NCI-H510A (cell line): ENCODE measurements at places on chromosomes 2 and 18.

- DNase-seq: no peak
Observed at GRCh38 chr2:70685771-70686171, 82.2 kb downstream of the ADD2 start.

DNA sequence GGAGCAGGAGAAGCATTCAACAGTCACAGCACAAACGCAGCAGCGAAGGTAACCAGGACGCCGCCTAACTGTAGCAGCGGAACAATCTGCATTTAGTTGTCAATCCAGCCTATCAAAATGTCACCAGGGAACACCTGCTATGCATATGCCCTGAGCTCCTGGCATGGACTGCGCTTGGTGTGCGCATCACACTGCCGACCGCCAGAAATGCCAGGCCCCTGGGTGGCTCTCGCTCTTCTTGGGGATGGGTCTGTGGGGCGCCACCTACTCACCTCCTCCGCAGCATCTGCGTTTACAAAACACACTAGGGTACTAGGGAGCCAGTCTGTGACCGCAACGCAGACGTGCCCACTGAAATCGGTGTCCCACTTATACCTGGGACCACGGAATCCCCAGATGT is 31.7 kb downstream of the ZNF516 start:
- DNase-seq: no peak

DNA sequence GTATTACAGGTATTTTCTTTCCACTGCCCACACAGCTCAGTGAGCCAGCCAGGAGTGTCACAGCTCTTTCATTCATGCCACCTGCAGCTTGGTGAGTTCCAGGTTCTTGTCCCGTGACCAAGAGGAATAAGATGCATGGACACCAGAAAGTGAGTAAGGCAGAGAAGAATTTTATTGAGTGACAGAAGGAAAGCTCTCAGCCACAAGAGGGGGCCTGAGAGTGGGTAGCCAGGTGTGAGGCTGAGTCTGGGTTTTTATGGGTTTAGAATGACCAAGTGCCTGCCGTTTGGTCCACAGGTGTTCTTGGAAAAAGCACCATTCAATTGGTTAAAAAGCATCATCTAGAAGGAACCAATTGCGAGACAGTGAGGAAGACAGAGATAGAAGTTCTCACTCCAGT is 1097.1 kb upstream of the SLC39A10 start:
- no peak for DNase-seq

DNA sequence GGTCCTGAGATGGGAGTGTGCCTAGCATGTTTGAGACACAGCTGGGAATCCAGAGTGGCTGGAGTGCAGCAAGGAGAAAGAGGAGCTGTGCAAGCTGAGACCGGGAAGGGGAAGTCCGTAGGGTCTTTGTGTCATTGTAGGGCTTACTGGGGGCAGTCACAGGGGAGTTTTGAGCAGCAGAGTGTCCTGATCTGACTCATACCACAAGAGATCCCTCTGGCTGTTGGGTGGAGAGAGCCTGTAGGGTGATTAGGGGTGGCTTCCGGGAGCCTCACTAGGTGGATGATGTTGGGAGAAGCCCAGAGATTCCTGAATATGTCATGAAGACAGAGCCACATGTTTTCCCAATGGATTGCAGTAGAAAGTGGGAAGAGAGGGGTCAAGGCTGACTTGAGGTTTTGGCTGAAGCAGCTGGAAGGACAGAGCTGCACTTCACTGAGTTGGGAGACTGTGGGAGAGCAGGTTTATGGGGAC is 30.9 kb downstream of the FHOD3 start:
- no peak for DNase-seq

GRCh38 chr2:205706769-205707381 is 24.6 kb downstream of the NRP2 start:
- DNase-seq: peak; percentile 56

GRCh38 chr2:79512442-79513401 is at the start of gene CTNNA2:
Gene CTNNA2, plus strand, starts transcription at chr2:79513051.
- DNase-seq: peak; percentile 98

DNA sequence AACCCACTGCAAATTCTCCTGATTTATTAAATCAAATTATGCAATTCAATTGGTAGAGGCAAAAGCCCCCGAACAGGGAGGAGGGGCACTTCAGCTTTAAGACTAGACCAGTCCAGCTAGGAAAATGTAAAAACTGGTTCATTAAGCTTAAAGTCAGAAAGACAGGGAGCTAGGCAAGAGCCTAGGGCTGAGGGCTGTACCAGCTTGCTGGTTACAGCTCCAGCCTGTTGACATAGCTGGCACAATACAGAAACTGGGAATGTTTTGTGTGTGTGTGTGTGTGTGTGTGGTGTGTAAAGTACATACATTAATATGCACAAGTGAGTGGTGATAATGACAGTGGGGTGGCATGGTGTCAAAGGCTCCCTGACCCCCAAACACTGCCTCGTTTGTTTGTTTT is 307.0 kb upstream of the CELF4 start:
- DNase-seq: no peak

- no peak for DNase-seq
Observed at GRCh38 chr2:18186816-18187613, 308.5 kb downstream of the KCNS3 start.

DNA sequence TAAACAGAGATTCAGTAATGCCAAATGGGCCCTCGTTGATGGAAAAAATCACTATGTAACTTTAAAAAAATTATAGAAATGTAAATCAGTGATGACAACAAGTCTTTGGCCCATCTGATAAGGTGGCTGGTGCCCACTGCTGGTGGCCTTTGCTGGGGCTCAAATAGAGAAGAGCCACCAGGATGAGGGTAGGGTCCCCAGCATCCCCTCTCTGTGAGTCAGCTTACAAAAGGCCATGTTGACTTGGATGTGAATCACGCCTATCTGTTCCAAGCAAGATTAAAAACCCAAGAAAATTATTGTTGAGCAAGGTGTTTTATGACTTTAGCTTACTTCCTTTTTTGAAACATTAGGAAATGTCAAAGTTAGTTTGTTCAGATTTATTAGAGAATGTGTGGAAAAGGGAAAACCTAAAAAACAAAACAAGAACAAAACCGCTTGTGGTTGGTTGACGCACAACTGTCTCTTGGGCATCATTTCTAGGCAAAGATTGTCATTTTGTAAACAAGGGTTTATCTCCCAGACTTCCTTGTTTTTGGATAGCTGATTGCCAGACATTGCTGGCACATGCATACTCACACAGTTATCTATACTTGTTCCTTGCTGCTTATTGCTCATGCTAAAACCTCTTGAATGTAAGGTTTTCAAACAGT is 53.7 kb upstream of the ZNF396 start:
- DNase-seq: no peak

- DNase-seq: peak; percentile 67
Observed at GRCh38 chr18:32019251-32019948, 775 bp downstream of the RNF125 start.

DNA sequence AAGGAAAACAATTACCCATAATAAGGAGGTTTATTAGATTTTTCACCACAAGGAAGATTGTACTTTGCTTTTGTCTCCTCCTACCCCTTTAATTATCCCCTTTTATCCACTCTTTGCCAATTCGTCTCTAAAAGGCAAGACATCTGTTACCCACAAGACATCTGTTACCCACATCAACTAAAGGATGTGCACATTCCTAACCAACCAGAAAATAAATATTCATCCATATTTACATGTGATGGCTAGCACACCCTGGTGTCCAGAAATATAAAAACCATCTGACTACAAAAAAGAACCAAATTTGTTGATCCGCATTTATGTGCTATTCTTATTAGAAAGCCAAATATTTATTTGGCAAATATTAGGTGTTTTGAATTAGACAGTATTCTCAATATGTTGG is 35.7 kb downstream of the ACVR1C start:
- DNase-seq: no peak

DNA sequence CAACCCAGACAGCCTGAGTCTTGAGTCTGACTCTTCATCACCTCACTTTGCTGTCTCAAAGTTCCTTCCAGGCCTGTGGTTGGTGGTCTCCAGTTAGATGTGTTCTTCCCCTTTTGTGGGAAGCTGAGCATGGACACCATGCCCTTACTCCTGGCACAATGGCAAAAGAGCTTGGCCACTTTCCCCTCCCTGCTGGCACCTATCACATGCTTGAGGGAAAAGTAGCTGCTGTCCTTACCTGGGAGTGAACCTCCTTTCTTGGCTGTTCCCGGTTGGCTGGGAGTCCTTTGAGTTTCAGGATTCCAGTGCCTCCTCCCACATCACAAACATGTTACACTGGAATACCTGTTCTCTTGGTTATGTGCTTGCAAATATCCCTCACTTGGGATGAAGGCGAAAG is 97.8 kb downstream of the GATA6 start:
- no peak for DNase-seq

GRCh38 chr2:187580462-187581124 is 26.4 kb upstream of the TFPI start:
- no peak for DNase-seq

DNA sequence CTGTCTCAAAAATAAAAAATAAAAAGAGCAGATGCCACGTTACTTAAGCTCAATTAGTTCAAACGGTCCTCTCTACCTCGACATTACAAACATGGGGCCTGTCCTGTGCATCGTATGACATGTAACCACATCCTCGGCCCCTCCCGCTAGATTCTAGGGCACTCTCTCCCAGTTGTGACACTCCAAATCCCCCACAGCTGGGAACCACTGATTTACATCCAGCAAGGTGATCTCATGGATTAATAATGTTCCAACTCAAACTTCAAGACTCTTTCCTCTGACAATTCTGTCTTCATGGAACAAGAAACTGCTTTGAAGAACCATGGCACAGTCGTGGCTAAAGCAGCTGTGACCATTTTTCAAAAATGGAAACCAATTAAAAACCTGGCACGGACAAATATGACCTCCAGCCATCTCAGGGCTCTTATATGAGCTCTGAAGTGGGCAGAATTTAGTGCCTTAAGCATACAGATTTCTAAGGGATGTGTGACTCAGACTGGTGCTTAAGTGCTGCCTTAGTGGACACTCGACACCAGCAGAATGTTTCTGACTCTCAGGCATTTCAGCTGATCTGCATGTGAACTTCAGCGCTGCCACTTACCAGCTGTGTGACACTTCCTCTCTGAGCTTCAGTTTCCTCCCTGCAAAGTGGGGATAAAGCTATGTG is 31.7 kb upstream of the ASAP2 start:
- DNase-seq: peak; percentile 82

GRCh38 chr18:22348521-22349316 is 69.0 kb downstream of the CTAGE1 start:
- DNase-seq: no peak

DNA sequence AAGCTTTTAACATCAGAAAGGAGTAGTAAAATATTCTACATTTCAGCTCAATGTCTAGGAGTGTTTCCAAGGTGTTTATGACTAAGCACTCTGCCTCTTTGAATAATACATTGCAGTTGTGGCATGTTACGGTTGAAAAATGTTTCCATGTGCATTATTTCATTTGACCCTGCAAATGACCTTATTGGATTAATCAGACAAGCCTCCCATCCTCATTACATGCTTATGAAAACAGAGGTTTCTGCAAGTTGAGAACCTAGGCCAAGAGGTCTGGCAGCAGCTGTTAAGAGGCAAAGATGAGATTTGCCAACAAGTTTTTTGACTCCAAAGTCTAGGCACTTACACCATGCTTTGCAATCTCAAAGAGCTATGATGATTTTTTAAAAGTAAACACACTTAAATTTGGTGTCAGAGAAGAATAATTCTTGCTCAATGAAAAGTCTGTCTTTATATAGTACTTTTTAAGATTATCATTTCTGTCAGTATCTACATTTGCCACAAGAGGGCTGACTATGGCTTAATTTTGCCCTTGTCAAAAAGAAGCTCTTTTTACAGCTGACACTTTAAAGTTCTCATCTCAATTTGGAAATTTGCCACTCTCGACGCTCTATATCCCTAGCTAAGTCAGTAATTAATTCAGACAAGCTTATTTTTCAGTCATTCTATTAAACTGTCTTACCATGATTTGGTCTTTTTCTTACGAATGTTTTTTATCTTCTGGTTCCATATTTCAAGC is 260.6 kb downstream of the PAX3 start:
- DNase-seq: no peak
